ENCODE measurements at places on chromosomes 5 and 9. TPM values are rescaled to one million over a fixed set of nuclear protein-coding genes. Genes with fewer than 3 reads are reported as not detected.

The UNC13B gene
- 43.6 TPM for total RNA-seq

The PLEKHG4B gene
- 0.05 TPM for total RNA-seq

The COQ4 gene
- 59.5 TPM for total RNA-seq

The CYLC2 gene
- total RNA-seq, result not detected

The CHSY3 gene
- 0.99 TPM for total RNA-seq

The C9orf153 gene
- not detected for total RNA-seq

The LCN1 gene
- total RNA-seq, result not detected

The IFNA5 gene
- not detected for total RNA-seq

The TMEM252 gene
- not detected for total RNA-seq

The ZNF366 gene
- total RNA-seq, result 0.45 TPM

The MVB12B gene
- 15.8 TPM for total RNA-seq

The HAPLN1 gene
- 3.8 TPM for total RNA-seq

The NTRK2 gene
- 2.3 TPM for total RNA-seq

The TMC1 gene
- total RNA-seq, result 0.42 TPM

The POU5F2 gene
- 0.94 TPM for total RNA-seq

The FAM170A gene
- total RNA-seq, result not detected

The MARCHF3 gene
- 32.5 TPM for total RNA-seq

The TNC gene
- total RNA-seq, result 65.6 TPM

The SHC3 gene
- total RNA-seq, result 0.32 TPM

The CAPSL gene
- total RNA-seq, result not detected

The FST gene
- 3.2 TPM for total RNA-seq

The CCL27 gene
- not detected for total RNA-seq

The TAF1L gene
- total RNA-seq, result not detected

The GAS1 gene
- 0.74 TPM for total RNA-seq

The ARID3C gene
- total RNA-seq, result not detected

The C9orf43 gene
- 0.61 TPM for total RNA-seq

The FOXD4L5 gene
- not detected for total RNA-seq

The MYO10 gene
- total RNA-seq, result 57.9 TPM

The RPS23 gene
- total RNA-seq, result 1,277 TPM

The SCGB3A2 gene
- total RNA-seq, result 0.67 TPM

The CAMK4 gene
- total RNA-seq, result 2.4 TPM

The SLC6A7 gene
- total RNA-seq, result 24.9 TPM

The FKTN gene
- total RNA-seq, result 18.8 TPM

The ADGRD2 gene
- not detected for total RNA-seq

The MRPL41 gene
- total RNA-seq, result 146 TPM

The SOX30 gene
- total RNA-seq, result 0.08 TPM

The CTNND2 gene
- 1.1 TPM for total RNA-seq

The F12 gene
- total RNA-seq, result 14.7 TPM

The SPINK7 gene
- not detected for total RNA-seq

The PFN3 gene
- not detected for total RNA-seq

The DPYSL3 gene
- total RNA-seq, result 8.8 TPM

The SLIT3 gene
- 3.4 TPM for total RNA-seq

The RAD1 gene
- total RNA-seq, result 17.4 TPM

The C9 gene
- total RNA-seq, result not detected

The PCDHB15 gene
- total RNA-seq, result 0.27 TPM

The SH3PXD2B gene
- 12.2 TPM for total RNA-seq

The WDR38 gene
- not detected for total RNA-seq

The PCDHGB1 gene
- 1.7 TPM for total RNA-seq

The TMEM171 gene
- total RNA-seq, result 69.3 TPM

The EGFLAM gene
- 0.40 TPM for total RNA-seq

The ORM2 gene
- total RNA-seq, result 2.4 TPM

The YTHDC2 gene
- 22.8 TPM for total RNA-seq

The OSTF1 gene
- total RNA-seq, result 57.4 TPM

The CLIC3 gene
- total RNA-seq, result 15.4 TPM

The FSD1L gene
- 4.3 TPM for total RNA-seq

The OR2S2 gene
- not detected for total RNA-seq

The TRAF1 gene
- total RNA-seq, result 1.5 TPM
